NCI-H2029 treated with DMSO at 0.1 percent for 48 hours (cell line): ENCODE measurements at places on chromosomes 16 and 17.

DNA sequence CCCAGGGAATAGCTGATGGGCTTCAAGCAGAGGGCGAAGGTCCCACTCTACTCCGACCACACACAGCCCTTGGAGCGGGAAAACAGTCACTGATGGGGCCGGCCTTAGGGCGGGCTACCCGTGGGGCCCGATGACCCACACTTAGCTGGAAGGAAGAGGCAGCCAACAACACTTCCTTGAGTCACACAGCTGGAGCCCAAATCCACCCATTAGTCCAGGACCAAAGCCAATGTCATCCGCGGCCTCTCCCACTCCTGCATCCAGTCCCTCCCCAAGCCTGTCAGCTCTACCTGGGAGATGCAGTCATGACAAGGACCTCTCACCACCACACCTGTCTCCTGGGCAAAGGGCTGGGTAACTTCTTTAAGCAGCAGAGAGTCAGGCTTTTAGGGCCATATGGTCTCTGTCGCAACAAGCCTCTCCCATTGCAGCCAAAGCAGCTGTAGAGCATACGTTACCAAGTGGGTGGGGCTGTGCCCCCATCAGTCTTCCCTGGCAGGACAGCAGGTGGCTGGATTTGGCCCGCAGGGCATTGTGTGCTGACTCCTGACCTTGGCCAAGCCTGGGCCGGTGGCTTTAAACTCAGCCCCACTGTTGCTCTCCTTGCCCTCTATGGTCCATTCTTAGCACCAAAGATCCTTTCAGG is 110.7 kb downstream of the SOCS1 start:
- DNase-seq = no peak

- DNase-seq = no peak
These were observed 3.0 kb upstream of the TFAP4 start for GRCh38 chr16:4275861-4276260.

DNA sequence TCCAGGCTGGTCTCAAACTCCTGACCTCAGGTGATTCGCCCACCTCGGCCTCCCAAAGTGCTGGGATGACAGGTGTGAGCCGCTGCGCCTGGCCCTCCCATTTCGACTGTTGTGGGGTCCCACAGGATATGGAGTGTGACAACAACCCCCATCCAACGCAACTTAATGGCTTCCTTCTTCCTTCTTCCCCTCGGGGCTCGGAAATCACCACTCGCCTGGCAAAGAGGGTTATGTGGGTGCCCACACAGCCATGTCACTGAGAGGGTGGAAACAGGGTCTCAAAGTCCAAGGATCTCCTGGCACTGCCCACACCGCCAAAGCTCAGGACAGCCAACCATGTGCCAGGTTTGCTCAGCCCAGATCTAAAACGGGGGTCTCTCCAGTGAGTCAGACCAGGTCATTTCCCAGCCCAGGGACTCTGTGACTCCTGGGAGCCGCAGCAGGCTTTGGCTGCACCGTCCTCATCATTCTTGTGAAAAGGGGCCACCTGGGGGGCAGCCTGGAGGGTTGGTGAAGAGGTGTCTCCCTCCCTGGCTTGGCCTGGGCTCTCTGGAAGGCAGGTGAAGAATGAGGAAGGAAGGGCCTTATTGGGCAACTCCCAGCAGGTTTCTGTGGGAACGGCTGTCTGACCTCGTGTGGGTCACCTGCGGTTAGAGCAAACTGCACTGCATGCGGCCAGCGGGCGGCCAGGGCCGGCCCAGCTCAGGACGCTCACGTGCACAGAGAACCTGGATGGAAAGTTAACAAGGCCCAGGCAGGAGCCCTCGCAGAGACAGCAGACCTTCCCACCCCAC is 25.3 kb upstream of the LITAF start:
- no peak for DNase-seq

DNA sequence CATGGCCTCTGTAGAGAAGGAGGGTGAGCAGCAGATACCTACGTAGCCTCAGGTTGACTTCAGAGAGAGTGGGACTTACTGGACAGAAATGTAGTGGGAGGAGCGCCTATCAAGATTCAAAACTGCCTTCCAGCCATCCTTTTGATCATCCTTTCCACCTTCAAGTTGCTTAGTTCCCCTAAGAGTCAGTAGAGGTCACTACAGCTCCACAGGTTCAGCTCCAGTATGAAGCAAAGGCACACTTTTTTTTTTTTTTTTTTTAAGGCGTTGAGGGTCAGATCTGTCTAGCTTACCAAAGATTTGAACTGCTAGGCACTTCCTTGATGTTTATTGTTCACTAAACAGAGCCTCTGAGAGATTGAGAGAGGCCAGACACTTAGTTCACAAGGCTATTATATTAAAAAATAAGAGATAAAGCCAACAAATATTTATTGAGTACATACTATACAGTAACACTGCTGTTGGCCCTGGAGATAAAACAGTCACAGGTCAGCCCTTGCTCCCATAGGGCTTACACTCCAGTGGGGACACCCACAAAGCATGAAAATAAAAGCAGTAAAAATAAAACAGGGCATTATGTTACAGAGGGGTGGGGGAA is 3.1 kb downstream of the RNF227 start:
- DNase-seq = no peak

DNA sequence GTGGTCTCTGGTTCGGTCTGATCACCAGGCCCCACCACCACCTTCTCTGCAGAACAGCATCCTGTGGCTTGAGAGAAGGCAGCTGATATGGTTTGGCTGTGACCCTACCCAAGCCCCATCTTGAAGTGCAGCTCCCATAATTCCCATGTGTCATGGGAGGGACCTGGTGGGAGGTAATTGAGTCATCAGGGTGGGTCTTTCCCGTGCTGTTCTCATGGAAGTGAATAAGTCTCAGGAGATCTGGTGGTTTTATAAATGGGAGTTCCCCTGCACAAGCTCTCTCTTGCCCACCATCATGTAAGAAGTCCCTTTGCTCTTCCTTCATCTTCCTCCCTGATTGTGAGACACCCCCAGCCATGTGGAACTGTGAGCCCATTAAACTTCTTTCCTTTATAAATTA is 352.3 kb upstream of the CDH5 start:
- DNase-seq = no peak

GRCh38 chr17:53619025-53619424 is 203.7 kb upstream of the KIF2B start:
- no peak for DNase-seq

DNA sequence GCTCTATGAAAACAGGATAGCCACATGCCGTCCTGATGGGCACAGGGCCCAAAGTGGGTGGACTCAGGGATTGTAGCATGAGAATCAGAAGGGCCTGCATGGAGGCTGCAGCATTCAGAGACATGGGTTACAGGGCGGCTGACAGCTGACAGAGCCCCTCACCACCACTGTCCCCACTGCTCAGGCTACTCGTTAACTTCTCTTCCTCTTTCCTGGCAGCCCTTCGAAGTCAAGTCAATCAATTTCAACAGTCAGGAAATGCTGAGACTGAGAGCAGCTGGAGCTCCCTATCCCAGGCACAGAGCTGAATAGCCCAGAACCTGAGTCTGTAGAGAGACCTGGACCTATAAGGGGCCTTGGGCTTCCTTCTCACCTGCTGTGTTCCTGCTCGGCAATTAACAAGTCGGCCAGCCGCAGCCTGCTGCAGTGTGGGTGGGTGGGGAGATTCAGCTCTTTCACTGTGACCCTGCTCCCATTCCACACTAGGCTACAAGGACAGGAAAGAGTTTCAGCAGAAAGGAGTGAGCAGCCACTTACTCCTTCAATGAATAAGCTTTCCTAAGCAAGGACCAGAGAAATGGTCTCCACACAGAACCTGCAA is 76.9 kb downstream of the TEX14 start:
- DNase-seq = no peak

- DNase-seq = no peak
These were observed 92.2 kb downstream of the IRX3 start for GRCh38 chr16:54194334-54194743.
